ENCODE measurements at places on chromosomes 2 and 18.

GRCh38 chr2:118169359-118170005 is 81.2 kb downstream of the INSIG2 start:
- no peak for DNase-seq
- H3K4me3 ChIP-seq: no peak overlapping the region
- H3K4me1 ChIP-seq: no peaks in the 10 kb centered on the region
- H3K36me3 ChIP-seq: no peaks in the 10 kb centered on the region
- no peaks in the 10 kb centered on the region for H3K27me3 ChIP-seq

DNA sequence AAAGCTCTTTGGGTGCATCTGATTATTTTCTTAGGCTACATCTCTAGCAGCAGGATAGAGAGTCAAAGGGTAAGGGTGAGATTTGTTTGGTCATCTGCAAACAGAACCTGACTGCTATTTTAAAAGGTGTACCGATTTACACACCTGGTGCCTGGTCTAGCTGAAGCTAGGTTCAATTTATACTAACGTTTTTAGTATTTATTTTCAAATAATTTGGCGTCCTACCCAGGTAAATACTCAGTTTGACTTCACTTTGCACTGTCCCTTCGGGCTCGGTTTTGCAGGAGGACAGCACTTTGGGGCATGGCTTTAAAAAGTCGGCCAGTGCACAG is 683 bp downstream of the PTRHD1 start:
- H3K36me3 ChIP-seq: no peaks in the 10 kb centered on the region
- H3K27me3 ChIP-seq: no peaks in the 10 kb centered on the region
- no peaks in the 10 kb centered on the region for H3K4me1 ChIP-seq
- H3K4me3 ChIP-seq: peak overlapping the region; percentile 70
- H3K27ac ChIP-seq: peak overlapping the region; percentile 85

DNA sequence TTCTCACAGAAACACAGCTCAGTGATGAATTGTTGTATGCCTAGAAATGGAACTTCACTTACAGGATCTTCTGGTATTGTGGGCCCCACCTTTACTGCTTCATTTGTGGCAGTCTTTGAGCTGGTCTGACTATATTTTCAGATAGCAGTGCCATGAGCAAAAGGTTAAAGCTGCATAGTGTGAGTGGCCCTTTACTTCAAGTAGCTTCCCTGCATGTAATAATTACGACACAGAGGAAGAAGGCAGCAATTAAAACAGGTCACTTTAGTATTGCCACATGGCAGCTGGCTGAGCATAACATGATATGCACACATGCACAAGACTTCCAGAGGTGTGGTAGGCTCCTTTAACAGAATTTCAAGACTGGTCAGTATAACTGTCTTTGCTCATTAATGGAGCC is 426.3 kb upstream of the ZEB2 start:
- no peak for DNase-seq
- no peak overlapping the region for H3K27ac ChIP-seq
- H3K4me3 ChIP-seq: no peak overlapping the region
- no peaks in the 10 kb centered on the region for H3K36me3 ChIP-seq

DNA sequence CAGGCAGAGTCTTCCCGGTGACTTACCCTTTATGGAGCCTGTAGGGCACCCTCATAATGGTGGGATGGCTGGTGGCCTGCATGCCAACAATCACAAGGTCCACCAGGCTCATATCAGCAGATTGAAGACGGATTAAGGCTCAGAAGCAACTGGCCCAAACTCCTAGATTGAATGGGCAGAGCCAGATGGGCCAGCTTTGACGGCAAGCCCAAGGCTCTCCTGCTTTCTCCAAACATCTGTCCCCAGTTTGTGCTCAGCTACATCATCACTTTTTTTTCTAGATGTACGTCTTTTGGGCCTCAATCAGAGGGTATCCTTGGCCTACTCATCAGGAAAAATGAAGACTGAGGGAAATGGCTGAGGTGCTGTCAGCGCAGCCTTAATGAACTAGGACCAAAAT is 114.6 kb downstream of the VIT start:
- no peak for DNase-seq
- no peaks in the 10 kb centered on the region for H3K4me1 ChIP-seq

GRCh38 chr2:68222287-68222686 is 30.0 kb downstream of the PPP3R1 start:
- H3K36me3 ChIP-seq: no peaks in the 10 kb centered on the region
- no peak overlapping the region for H3K4me3 ChIP-seq
- DNase-seq: no peak
- no peaks in the 10 kb centered on the region for H3K4me1 ChIP-seq
- no peaks in the 10 kb centered on the region for H3K27me3 ChIP-seq
- no peak overlapping the region for H3K27ac ChIP-seq

- no peaks in the 10 kb centered on the region for H3K27me3 ChIP-seq
- H3K36me3 ChIP-seq: no peaks in the 10 kb centered on the region
- no peaks in the 10 kb centered on the region for H3K4me1 ChIP-seq
- H3K4me3 ChIP-seq: no peak overlapping the region
- DNase-seq: no peak
- no peak overlapping the region for H3K27ac ChIP-seq
Measured at GRCh38 chr2:61549546-61549945, 11.4 kb upstream of the XPO1 start.

- DNase-seq: no peak
- peaks cover 10% of the 10 kb centered on the region for H3K4me1 ChIP-seq
- H3K27me3 ChIP-seq: no peaks in the 10 kb centered on the region
- peak overlapping the region; percentile 17 for H3K27ac ChIP-seq
- no peaks in the 10 kb centered on the region for H3K36me3 ChIP-seq
Measured at GRCh38 chr18:23377669-23378301, 75.3 kb upstream of the RIOK3 start.

DNA sequence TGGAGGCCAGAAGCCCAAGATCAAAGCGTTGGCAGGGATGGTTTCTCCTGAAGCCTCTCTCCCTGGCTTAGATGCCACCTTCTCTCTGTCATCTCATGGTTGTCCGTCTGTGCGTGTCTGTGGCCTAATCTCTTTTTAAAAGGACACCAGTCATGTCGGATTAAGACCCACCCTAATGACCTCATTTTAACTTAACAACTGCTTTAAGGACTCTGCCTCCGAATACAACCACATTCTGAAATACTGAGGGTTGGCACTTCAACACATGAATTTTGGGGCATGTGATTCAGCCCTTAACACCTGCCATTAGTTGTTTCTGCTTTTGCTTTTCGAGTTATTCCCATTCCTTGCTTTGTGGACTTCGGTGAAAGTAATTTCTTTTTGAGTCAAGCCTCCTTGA is 97.8 kb upstream of the SMIM21 start:
- no peak for DNase-seq
- no peak overlapping the region for H3K4me3 ChIP-seq
- no peak overlapping the region for H3K27ac ChIP-seq
- H3K36me3 ChIP-seq: no peaks in the 10 kb centered on the region
- H3K4me1 ChIP-seq: no peaks in the 10 kb centered on the region

DNA sequence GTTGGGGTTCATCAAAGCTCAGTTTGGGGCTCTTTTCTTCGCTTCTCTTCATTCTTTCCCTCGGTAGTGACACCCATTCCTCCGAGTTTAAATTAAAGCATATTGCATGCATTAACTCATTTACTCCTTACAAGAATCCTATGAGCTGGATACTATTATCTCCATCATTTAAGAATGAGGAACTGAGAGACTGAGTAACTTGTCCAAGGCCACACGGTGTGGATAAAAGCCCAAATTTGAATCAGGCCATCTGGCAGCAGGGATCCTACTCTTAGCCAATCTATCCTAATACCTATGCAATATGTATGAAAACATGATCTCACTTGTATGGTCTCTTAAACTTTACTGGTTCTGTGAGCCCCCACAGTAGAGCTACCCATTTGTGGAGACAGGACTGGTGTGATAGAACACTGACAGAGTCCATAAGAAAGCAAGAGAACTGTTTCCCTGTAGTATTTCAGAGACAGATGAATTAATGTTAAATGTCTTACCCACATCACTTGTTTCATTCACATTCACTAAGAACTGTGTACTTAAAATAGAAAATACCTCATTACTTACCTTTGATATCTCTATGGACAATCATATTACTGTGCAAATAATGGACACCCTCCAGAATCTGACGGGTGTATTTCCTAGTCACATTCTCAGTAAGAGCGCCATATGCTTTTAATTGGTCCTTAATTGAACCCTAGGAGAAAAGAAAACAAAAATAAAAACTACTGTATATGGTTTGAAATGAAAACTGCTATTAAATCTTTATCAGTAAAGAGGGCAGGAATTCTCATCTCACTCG is 20.4 kb upstream of the ERCC3 start:
- no peaks in the 10 kb centered on the region for H3K27me3 ChIP-seq
- H3K4me1 ChIP-seq: no peaks in the 10 kb centered on the region
- no peak overlapping the region for H3K4me3 ChIP-seq

DNA sequence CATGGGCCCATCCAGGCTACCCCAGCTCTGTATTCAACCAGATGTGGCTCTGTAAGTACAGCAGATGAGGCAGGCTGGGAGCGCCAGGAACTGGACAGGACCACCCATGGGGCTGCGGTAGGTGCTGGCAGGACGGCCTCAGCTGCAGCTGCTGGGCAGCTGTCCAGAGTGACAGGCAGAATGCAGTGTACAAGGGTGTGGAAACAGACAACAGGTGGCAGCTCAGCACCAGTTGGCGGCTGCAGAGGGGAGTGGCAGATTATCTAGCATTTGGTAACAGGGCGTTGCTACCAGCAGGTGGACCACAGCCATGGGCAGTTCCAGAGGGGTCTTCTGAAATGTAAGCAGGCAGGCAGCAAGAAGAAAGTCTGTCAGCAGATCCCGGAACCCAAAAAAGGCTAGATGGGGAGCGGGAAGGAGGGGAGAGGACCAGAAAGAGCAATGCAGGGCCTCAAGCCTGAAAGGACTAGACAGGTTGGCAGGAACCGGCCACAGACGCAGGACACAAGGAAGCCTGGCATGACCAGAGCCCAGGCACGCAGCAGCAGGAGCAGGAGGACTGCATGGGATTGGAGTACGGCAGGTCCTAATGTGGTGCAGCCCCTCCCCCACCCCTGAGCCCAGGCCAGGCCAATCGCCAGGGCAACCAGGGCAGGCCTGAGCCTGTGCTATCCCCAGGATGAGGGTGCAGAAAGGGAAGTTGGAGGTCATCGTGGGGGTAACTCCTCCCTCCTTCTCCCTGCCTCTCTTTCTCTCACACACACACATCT is 24.7 kb downstream of the PKDCC start:
- no peaks in the 10 kb centered on the region for H3K36me3 ChIP-seq
- H3K27ac ChIP-seq: no peak overlapping the region
- H3K4me3 ChIP-seq: no peak overlapping the region
- no peaks in the 10 kb centered on the region for H3K4me1 ChIP-seq
- H3K27me3 ChIP-seq: no peaks in the 10 kb centered on the region

- no peak for DNase-seq
- no peaks in the 10 kb centered on the region for H3K27me3 ChIP-seq
- H3K36me3 ChIP-seq: no peaks in the 10 kb centered on the region
Measured at GRCh38 chr2:42901076-42901640, 108.8 kb upstream of the HAAO start.

DNA sequence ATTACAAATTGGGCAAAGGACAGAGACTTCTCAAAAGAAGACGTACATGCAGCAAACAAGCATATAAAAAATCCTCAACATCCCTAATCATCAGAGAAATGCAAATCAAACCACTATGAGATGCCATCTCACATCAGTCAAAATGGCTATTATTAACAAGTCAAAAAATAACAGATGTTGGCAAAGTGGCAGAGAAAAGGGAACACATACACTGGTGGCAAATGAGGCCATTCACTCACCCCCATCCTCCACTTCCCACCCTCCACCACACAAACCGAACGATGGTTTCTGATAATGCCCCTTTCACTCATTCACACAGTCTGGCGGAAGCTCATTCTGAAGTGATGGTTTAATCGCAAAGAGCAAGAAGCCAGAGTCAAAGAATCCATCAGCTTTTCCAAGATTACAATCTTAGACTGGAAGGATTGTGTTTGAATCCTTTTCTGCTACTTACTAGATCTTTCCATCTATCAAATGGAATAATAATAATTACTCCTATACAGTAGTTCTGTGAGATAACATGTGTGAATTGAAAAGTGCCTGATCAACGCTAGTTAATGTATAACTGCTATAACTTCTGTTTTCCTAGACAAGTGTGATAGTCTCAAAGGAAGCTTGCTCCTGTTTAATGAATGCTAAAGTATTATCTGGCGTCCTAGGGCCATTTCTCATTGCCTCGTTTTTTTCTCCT is 16.9 kb upstream of the CD28 start:
- no peaks in the 10 kb centered on the region for H3K36me3 ChIP-seq
- no peak overlapping the region for H3K27ac ChIP-seq
- H3K4me1 ChIP-seq: no peaks in the 10 kb centered on the region

- H3K4me3 ChIP-seq: no peak overlapping the region
- no peaks in the 10 kb centered on the region for H3K4me1 ChIP-seq
- H3K27ac ChIP-seq: no peak overlapping the region
Measured at GRCh38 chr2:9097239-9097638, 93.8 kb upstream of the MBOAT2 start.

GRCh38 chr2:191245046-191245868 is at the start of gene MYO1B:
Gene MYO1B (plus strand): TSS chr2:191245404. CDS start chr2:191276896, 31,492 bp downstream.
- no peaks in the 10 kb centered on the region for H3K27me3 ChIP-seq
- peak; percentile 92 for DNase-seq
- peaks cover 37% of the 10 kb centered on the region for H3K4me1 ChIP-seq
- H3K36me3 ChIP-seq: no peaks in the 10 kb centered on the region
- peak within 1 kb of the TSS; percentile 77 for H3K4me3 ChIP-seq
- H3K27ac ChIP-seq: peak within 1 kb of the TSS; percentile 92

DNA sequence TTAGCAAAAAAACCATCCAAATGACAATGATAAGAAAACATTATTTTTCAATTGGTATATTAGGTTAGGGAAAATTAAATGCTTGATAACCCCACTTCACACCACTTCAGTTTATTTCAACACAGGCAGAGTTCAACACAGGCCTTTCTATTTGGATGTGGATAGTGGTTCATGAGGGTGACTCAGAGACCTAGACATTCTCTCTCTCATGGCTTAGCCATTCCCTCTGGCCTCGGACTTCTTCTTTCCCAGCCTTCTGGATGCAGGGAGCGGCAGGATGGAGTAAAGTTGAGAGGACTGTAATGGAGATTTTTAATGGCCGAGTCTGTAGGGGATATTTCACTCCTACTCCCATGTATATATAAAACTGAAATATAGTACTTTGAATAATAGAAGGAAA is 109.7 kb downstream of the CTNNA2 start:
- no peaks in the 10 kb centered on the region for H3K4me1 ChIP-seq
- no peaks in the 10 kb centered on the region for H3K27me3 ChIP-seq
- no peaks in the 10 kb centered on the region for H3K36me3 ChIP-seq
- DNase-seq: no peak
- H3K4me3 ChIP-seq: no peak overlapping the region

Measured in right lobe of liver (tissue), 6 donors.